Central memory CD4-positive, alpha-beta T cell (primary cell): ENCODE measurements at places on chromosomes 1 and 21.

DNA sequence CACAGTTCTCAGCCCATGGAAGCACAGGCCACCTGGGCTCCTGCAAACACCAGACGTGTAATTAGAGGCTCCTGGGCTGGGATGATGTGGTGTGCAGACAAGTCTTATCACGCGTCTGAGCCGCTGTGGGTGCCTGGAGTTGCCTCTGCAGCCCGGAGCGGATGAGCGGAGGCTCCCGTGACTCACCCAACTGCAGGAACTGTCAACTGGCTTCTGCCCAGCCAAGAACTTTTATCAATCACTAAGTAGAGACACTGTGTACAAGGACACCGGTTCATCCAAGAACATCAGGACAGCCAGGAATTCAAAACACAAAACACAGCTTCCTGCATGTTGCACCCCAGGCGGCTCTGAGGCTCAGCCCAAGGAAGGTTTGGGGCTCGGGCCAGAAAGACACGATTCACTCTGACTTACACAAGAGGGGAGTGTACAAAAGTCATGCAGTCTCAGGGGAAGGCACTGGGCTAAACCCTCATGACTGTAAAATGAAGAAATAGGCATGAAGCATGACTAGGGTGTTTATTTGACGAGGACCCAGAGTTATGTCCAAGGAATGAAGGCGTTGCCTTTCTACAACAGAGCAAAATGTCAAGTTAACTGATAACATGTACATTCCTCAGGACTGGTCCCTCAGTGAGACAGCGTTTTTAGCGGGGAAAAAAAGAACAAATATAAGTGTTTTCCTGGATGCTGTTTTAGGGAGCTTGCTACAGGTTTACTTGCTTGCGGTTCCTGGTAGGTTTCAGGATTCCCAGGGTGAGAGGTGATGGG, 21.1 kb downstream of the ERRFI1 start:
- DNase-seq: no peak

- no peak for DNase-seq
These were observed 1.3 kb upstream of the ZBTB7B start for GRCh38 chr1:155001425-155001674.

DNA sequence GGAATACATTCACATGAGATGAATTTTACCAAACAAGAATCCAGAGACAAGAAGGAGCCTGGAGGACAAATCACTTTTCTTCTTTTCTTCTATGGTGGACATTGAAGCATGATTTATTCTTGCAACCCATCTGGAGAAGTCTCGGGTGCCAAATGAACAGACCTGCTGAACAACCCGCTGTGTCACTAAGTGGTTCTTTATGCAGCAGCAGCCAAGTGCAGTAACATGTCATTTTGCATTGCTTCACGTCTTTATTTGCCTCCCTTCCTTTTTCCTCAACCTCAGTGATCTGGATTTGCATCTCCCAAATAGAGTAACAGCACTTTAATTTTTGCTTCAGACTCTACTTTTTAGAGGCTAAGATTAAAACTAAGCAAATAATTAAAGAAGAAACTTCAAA, 50.0 kb upstream of the TENT5C start:
- DNase-seq: no peak

DNA sequence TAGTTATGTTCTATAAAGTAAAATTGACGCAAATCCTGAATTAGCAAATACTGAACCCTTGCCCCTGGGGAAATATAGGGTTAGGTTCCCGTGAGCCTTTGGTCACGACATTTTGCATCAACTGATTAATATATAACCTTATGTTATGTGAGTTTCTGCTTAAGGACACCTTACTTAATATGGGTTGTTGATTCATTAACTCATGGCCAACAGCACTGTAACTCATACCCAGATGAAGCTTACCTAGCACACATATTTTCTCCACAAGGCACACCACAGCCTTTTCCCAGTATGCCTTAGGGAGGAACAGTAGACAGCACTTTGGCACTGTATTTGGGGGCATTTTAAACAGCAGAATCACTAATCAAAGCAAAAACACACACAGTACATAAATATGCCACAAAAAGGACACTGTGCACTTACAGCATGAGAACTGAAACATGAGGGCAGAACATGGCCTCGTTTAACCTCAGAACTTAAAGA, 15.1 kb downstream of the INAVA start:
- no peak for DNase-seq

- no peak for DNase-seq
These were observed 72.9 kb downstream of the UCHL5 start for GRCh38 chr1:192986110-192986747.

DNA sequence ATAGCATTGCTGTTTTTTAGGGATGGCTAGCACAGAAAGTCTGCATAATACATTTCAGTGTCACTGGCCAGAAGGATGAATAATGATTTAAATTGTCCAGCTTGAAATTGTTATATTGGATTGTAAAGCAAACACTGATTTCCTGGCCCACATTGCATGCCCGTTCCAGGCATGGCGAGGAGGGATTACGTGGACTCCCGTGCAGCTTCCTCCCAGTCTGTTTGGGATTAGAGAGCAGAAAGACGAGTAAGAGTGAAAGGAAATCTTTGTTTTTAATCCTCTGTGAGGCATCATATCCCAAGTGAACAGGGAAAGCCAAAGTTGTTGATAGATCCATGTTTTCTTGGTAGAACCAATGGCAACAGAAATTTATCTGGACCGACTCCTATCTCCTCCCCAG, 8.4 kb downstream of the TRIM58 start:
- no peak for DNase-seq

DNA sequence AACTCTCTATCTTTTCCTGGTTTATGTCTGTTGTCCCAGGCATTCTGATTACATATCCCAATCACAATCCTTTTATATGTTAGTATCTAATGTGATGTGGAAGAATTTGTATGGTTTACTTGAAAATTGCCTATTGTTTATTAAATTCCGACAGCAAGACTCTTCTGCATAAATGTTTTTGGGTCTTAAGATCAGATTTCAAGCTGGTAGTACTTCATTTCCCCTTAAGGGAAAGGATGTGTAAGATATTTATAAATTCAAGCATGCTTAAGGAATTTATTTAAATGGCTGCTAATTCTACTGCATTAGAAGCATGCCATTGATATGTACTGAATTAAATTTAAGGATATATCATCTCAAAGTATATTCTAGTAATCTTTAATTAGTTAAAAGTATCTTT, 20.4 kb upstream of the GPR88 start:
- DNase-seq: no peak

DNA sequence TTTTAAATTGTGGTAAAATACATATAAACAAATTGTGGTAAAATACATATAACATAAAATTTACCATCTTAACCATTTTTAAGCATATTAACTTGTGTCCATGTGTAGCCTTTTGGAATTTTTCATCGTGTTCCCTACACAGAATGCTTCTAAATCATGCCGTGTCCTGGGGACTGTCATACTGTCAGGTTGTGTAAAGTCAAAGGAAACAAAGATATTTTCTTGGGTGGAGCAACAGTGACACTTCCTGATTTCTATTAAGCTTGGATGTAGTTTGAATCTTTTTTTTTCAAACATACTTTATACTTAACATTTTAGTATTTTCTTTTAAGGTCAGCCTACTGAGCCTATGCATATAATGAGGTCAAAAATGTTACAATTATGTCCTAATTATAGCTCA, 32.3 kb downstream of the DOP1B start:
- DNase-seq: no peak

DNA sequence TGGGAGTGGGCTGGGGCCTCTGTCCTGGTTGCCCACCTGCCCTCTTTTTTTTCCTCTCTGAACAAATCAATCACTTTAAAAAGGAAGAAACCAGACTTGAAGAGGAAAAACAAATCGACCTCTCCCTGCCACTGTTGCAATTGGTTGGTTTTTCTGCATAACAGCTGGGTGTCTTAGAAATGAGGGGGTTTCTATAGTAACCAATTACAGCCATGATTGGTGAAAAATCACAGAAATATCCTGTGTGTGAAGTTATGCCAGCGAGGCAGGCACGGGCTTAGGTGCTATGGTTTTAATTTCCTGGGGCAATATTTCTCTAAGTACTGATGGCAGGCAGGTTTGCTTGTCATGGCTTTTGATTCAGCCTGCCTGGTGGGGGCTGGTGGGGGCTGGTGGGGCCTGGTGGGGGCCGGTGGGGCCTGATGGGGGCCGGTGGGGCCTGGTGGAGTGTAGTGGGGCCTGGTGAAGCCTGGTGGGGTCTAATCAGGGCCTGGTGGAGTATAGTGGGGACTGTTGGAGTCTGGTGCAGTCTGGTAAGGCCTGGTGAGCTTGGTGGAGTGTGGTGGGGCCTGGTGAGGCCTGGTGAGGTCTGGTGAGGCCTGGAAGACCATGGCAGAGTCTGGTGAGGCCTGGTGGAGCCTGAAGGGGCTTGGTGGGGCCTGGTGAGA, 54.6 kb downstream of the AJAP1 start:
- no peak for DNase-seq

GRCh38 chr1:5742801-5743200, 249.4 kb downstream of the NPHP4 start:
- DNase-seq: no peak

GRCh38 chr1:36100376-36100775, 11.7 kb downstream of the ADPRS start:
- no peak for DNase-seq

GRCh38 chr21:25986928-25987327, 183.6 kb downstream of the APP start:
- no peak for DNase-seq

DNA sequence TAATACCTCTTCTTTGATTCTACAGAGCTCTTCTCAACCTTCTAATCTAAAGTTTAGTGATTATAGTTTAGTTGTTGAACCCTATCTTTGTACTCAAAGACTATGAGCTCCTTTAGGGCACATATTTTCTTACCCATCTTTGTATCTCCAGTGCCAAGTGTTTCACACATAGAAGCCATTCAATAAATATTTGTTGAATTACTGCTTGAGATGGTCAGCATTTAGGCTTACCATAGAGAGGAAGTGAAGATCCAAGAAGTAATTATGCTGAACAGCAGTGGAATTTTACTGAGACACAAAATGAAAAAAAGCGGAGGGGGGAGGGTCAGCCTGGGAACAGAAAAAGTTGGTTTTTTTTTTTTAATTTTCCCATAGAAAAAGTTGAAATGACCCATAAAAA, 21.9 kb downstream of the PIK3R3 start:
- DNase-seq: no peak

DNA sequence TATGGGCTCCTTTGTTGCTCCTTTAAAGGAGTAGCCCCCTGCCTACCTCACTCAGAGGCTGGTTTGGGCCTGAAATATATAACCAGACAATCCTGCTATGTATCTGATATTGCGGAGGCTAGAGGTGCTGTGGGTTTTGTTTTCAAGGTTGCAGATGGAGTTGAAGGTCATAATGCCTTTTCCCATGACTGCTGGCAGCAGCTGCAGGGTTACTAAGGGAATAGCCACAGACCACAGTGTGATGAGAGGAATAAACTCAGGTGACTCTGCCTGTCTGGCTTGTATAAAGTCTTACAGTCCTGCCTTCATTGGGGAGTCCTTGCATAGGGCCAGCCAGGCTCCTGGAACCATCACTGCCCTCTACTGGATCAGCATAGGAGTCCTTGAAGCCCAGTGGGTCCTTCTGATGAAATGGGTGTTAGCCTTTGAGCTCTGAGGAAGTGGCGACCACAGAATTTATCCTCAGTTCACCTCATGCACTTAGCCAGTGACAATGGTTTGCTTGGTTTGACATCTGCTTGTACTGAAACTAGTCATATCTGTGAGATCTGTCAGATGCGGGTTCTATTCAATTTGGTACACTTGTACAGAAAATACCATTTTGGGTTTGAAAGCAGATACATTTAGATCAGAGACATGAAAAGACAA, 174.4 kb upstream of the HMCN1 start:
- peak; percentile 53 for DNase-seq

GRCh38 chr1:64540265-64540791, 70.4 kb downstream of the CACHD1 start:
- DNase-seq: no peak

- DNase-seq: peak; percentile 49
These were observed at the start of gene DENND2D for GRCh38 chr1:111199881-111200801. TSS of gene DENND2D (minus strand) at chr1:111200646. CDS start at chr1:111200459, 187 bp downstream.

GRCh38 chr1:242402956-242403355, 121.5 kb downstream of the PLD5 start:
- DNase-seq: no peak

DNA sequence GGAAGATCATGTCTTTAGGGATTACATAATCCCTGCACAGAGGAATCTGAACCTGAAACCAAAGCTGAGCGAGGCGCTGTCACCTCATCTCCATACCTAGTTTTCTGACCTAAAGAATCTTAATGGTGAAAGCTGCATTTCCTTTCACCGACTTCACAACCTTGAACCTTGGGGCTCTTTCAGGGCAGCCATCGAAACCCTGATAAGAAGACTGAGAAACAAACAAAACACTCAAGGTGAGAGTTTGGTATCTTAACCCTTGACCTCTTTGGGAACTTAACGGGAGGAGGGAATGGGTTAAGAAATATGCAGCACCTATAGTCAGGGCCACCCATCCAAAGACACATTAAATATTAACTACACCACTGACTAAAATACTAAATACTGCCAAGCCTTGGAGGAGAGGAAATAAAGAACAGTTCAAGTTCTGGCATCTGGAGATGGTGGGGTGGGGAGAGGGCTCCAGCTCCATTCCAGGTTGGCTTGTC, 2.0 kb downstream of the C1orf116 start:
- DNase-seq: no peak

- DNase-seq: no peak
These were observed 12.2 kb downstream of the OR2B11 start for GRCh38 chr1:247445526-247446356.

DNA sequence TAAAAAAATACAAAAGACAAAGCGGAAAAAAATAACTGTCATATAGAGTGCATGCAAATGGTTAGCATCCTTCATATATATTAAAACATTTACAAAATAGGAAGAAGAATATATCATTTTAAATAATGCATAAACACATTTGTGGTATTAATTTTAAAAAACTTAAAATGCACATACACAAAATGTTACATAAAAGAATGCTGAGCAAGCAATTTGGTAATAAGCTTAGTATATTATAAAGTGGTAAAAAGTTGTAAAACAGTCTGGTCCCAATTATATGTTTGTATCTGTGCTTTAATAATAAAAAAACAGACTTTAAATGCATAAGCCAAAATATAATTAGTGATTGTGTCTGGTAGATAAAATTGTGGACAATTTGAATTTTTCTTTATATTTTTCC, 394.6 kb downstream of the USH2A start:
- DNase-seq: no peak
